ENCODE measurements at places on chromosomes 1 and 21.

DNA sequence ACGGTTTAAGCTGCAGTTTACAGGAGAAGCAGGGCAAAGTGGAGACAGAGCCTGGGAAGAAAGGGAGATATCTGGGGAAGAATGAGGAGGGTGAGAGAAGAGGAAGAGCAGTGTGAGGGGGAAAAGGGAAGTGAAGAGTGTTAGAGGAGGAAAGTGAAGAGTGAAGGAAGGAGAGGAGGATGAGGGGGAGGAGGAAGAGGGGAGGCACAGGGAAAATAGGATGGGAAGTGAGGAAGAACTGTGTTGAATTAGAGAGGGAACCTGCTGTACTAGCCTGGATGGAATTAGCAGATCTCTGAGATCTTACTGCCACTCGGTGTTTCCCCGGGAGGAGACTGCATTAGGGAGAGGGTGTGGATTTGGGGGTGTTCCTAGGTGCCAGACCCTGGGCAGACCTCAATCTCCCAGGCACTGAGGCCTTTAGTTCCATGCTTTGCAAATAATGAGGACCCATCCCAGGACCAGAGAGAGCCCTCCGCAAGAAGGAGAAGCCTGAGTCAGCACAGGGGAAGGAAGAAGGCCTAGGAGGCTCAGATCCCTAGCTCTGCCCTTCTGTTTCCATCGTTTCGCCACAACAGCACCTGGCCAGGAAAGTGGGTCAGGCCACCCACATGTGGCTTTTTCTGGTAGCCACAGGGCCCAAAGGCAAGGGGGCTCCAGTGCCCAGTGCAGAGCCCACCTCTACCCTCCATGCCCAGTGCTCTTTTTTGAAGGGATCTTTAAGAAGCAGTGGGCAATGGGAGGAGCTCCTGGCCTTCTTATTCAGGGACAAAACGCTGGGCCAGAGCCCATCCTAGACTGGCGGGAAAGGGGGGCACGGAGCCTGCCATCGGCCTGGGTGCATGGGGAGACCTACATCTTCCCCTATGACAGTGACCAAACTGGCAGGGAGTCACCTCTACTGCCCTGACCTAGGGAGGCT lies 2.0 kb downstream of the LRRN2 start:
- DNase-seq, result no peak

- DNase-seq, result no peak
Observed at GRCh38 chr1:116537040-116537831, 33.6 kb downstream of the CD58 start.

GRCh38 chr1:59314776-59315528 lies 18.1 kb downstream of the FGGY start:
- DNase-seq, result no peak

DNA sequence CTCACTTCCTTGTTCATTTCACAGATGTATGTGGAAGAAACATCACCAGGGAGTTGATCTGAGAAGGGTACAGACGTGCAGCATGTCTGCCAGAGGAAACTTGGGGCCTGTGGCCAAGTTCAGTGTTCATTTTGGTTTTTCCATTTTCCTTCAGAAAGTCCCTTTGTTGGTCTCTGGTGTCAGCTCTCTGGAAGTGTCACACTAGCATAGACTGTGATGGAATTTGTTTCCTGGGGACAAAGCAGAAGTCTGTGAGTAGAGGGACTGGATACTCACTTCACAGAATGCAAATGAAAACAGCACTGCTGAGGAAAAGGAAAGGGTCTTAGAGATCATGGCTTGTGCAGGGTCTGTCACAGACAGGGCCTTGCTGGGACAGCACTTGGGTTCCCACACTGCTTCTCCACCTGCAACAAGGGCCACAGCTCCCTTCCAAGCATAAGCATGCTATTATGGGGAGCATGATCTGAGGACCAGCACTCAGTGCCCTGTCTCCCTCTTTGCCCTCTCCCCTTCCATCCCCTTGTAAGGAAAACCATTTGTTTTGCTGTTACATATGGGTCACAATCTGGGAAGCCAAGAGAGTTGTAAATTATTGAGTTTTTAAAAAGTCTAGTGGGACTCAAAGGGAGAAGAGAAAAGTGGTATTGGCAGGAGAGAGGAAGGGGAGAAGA lies 31.4 kb upstream of the CD84 start:
- no peak for DNase-seq

GRCh38 chr1:117576236-117576635 lies 29.6 kb upstream of the TENT5C start:
- no peak for DNase-seq

DNA sequence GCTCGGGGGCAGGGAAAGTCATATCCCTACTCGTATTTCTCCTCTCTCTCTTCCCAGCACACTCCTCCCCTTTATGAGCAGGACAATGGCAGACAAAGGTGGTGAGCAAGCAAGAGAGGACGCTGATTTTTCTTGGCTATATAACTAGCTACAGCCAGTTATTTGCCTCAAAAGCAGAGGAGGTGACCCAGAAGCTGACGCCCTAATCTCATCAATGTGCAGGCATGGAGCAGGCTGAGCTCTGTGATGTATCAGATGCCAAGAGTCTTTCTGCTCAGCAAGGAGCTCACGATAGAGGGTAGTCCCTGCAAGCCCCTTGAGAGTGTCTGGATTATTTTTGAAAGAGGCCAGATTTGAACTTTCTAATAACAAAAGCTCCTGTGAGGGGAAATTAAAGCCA lies 75.5 kb downstream of the ASTN1 start:
- no peak for DNase-seq

- DNase-seq, result no peak
Observed at GRCh38 chr1:159652506-159652905, 61.9 kb downstream of the CRP start.

- DNase-seq, result no peak
Observed at GRCh38 chr1:96554364-96554763, 167.2 kb upstream of the PTBP2 start.

DNA sequence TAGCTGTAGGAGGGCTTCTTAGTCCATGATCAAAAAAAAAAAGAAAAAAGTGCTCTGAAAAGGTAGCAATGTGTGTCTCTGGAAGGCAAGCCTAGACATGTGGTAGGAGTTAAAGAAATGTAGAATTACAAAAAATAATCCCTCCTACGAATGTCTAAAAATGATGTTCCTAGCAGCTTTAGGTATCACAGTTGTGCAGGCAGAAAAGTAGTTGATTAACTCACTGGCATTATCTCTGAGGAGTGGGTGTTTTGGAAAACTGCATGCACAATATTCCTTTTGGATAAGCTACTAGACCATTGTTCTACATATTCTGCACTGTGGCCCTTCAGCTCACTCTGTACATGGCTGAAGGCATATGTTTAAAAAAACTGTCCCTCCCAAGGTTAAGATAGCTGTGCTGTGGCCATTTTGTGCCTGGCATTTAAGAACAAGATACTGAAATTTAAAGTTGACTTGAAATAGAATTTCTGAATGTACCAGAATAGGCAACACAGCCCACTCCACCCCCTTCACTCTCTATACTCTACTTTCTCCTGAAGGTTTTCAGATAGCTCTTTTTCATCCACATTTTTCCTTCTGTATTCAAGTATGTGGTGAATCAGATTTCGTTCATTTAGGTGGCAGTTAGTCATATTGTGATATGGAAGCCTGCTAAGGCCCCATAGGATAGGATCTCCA lies 463.9 kb upstream of the LRRC7 start:
- DNase-seq, result no peak

GRCh38 chr1:21335088-21335691 lies 44.9 kb upstream of the ECE1 start:
- no peak for DNase-seq

- no peak for DNase-seq
Observed at GRCh38 chr1:22711591-22712501, 1.2 kb downstream of the EPHB2 start.

- no peak for DNase-seq
Observed at GRCh38 chr1:82858031-82858430, 1057.3 kb downstream of the ADGRL2 start.

DNA sequence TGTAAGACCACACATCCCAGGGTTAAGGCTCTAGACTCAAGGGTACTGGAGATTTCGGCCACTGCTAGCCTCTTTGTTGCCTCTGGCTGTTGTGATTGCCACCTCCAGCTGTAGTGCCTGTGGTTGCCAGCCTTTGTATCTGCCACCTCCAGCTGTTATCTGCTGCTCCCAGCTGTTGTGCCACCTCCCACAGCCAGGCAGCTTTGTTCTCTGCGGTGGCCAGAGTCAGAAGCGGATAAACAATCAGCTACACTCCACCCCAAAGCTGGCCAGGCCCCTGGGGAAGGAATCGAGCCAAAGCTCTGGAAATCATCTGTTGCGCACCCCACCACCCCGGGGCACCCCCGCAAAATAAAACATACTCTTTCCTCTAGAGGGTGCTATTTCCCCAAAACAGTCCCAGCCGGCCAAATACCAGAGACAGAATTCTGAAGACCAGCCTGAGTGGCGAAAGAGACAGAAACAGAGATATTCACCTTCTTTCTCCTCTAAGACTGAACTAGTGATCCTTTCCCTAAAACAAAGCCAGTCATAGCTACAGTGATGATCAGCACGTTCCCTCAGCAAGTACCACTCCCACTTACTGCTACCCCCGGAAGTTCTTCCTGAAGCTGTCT lies 14.8 kb upstream of the PIGM start:
- no peak for DNase-seq

- DNase-seq, result no peak
Observed at GRCh38 chr1:179550746-179551682, 24.7 kb downstream of the NPHS2 start.

DNA sequence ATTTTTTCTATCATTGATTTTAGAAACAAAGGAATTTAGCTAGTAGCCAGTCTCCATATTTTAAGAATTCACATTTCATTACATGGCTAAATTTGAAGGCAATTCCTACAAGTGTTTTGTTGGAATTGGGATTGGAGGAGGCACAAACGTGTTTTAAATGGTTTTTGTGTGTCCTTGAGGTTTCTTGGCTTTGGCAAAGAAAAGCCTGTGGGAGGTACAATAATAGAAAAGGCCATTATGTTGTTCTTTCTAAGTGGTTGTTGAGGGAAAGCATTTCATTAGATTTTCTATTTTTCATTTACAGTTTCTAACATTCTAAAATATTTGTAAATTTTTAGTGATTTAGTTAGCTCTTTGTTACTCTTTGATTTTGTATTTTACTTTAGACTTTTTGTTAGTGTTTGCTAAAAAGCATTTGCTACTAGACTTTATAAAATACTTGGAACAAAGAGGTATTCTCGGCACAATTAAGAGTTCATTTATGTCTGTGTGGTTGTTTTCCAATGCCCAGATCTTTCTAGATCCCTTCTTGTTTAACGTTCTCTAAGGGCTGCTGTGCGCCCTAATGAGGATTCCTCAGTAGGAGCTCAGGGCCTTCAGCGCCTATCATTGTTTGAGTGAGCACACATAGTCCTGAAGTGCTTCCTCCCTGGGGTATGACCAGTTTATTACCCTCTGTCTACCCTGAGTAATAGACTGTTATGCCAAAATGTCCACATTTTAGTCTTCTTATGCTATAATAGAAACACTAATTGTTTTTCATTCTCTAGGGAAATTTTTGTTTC lies 70.0 kb upstream of the KIAA1614 start:
- no peak for DNase-seq

DNA sequence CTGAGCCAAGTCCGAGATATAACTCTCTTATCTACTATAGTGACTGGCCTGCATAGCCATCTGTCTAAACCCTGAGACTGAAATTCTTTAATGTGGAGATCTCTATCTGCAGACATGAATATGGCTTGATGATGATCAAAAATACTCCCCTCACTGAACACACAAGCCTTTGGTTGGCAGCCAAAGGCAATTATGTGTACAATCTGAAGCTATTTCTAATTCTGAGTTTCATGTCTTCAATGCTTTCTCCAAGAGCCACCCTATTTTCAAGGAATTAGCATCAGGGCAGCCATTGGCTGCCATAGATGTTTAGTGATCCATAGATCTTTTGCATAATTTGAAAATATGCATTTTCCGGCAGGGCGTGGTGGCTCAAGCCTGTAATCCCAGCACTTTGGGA lies 168.2 kb downstream of the TGFB2 start:
- no peak for DNase-seq

GRCh38 chr1:161486806-161487741 lies 18.2 kb upstream of the FCGR2A start:
- no peak for DNase-seq

DNA sequence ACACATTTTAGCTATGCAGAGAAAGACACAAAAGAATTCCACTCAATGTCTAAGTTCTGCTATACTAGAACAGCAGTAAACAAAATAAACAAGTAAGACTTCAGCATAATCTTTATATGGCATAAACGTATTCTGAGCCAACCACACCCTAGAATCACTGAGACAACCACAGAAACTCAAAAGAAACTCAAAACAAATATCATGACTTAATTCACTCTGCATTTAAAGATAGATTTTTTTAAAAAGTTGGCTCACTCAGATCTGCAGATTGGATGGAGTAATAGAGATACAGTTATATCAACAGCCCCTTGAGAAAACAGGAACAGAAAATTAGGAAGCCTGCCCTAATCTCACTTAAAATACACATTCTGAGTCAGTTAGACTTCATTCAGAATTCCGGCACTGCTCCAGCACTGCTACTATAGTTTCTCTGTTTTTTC lies 95.0 kb downstream of the COL24A1 start:
- DNase-seq, result no peak

- DNase-seq, result no peak
Observed at GRCh38 chr1:1359664-1360468, 1.5 kb upstream of the MXRA8 start.

GRCh38 chr21:35410123-35410522 lies 361.0 kb upstream of the RUNX1 start:
- no peak for DNase-seq

GRCh38 chr1:13697738-13698137 lies 2.2 kb upstream of the PRDM2 start:
- DNase-seq, result no peak
